ENCODE measurements at places on chromosomes 2 and 18.

DNA sequence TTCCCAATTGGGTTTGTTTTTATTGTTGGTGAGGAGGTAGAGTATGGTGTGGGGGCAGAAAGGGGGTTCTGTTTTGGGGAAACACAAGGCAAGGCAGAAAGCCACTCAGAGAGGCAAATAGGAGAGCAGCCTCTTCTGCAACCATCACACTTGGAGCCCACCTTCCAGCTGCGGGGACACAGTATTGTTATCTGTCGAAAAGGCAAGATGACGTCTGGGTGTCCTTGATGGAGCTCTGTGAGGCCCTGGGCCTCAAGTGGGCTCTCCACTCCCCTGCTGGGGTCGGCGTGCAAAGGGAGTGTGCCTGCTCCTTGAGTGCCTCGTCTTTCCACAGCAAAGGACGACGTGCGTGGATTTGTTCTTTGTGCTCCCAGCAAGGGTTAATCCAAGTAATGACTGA is 227.6 kb downstream of the ANAPC1 start:
- no peak for DNase-seq

DNA sequence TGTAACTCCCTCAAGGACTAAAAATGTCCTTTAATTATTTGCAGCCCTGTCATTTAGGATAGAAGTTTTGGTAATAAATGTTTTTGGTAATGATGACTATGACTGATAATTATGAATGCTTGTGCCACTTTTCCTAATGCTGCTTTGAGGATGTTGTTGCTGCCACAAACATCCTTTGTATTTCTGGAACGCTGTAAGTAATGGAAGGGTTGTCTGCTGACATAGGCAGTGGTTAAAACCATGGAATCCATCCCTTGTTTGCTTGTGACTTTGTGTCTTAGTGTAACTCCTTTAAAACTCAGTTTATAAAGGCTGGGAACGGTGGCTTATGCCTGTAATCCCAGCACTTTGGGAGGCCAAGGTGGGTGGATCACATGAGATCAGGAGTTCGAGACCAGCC is 19.8 kb upstream of the LPIN2 start:
- DNase-seq = no peak

DNA sequence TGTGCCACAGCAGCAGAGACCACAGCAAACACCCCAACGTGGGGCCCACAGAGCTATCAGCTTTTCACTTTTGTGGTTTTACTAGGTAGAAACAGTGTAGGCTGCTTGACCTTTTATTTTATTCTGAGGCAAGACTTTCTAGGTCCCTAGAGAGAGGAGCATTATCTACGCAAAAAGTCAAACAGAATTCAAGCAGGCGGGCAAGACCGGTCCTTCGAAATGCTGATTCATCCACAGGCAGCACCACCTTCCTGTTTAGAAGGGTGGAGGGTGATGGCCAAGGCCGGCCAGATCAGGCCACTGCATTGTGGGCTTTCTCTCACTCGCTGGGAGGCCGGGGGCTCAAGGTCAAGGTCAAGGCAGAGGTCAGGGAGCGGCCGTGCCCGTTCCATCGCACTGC is 573.0 kb downstream of the GALR1 start:
- no peak for DNase-seq

- DNase-seq = no peak
Measured at GRCh38 chr2:37776487-37776886, 105.0 kb upstream of the CDC42EP3 start.

DNA sequence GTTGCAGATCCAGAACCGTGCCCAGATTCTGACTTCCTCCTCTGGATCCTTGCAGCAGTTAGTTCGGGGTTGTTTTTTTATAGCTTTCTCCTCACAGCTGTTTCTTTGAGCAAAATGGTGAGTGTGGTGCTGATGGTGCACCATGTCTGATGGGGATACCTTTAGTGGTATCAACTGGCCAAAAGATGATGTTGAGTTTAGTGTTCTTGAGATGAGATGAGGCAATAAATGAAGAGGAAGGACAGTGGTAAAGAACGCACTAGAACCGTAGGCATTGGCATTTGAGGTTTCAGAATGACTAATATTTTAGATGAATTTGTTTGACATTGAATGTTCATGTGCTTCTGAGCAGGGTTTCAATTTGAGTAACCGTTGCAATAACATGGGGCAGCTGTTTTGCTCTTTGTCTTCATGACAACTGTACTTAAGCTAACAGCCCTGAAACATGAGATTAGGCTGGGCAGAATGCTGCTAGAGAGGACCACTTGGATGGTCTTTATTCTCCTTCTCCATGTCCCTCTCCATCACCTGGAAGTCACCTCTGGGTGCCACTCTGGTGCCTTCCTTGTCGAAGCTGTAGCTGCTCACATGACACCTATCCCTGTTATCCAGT is 3.9 kb downstream of the CTLA4 start:
- no peak for DNase-seq

DNA sequence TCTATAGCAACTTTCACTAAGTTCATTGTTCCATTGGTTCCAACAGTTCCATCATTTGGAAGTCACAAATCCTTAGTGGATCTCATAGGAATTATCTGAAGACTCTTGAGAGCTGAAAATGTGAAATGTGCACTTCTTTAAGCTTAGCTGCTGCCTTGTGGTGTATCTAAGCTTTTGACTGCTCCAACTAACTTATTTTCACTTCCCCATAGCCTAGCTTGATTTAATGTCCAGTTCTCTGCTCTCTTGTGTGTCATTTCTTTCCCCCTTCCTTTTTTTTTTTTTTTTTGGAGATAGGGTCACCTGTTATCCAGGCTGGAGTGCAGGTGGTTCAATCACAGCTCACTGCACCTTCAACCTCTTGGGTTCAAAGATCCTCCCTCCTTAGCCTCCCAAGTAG is 34.9 kb upstream of the CD302 start:
- DNase-seq = no peak

- DNase-seq = no peak
Measured at GRCh38 chr2:42878581-42878980, 86.2 kb upstream of the HAAO start.

DNA sequence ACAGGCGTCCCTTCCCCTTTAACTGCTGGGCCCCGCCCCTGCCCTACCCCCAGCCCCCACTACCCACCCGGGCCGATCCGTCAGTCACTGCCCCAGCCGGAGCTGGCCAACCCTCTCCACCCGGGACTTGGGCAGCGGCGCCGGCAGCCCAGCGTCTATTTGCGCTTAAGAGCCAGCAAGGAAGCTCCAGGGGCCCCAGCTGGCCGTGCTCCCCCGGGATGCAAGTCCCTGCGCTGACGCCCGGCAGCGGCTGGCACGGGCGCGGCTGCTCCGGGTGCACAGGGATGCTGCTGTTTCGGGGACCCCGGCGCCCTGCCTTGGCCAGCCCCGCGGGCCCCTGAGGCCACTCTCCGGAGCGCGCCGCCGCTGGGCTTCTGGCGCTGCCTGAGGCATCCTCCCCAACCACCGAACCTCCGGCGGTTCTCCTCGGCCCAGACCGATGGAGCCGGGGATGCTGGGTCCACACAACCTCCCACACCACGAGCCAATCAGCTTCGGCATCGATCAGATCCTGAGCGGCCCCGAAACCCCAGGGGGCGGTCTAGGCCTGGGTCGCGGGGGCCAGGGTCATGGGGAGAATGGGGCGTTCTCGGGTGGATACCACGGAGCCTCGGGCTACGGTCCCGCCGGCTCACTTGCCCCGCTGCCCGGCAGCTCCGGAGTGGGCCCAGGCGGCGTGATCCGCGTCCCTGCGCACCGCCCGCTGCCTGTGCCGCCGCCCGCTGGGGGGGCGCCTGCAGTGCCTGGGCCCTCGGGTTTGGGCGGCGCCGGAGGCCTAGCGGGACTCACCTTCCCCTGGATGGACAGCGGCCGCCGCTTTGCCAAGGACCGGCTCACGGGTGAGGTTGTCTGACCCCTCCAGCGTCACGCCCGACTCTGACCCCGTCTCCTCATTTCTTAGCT is at the start of gene TLX2:
Gene TLX2 (plus strand): TSS at position 83 of the 903 bp plus-strand sequence. CDS start 357 bp downstream, at position 440.
- no peak for DNase-seq

- DNase-seq = no peak
Measured at GRCh38 chr18:2240311-2240705, 331.0 kb downstream of the METTL4 start.

GRCh38 chr2:14720319-14720718 is 87.8 kb downstream of the LRATD1 start:
- no peak for DNase-seq

GRCh38 chr2:70440621-70441020 is 113.0 kb downstream of the TGFA start:
- DNase-seq = no peak

GRCh38 chr2:186959486-186959885 is 110.5 kb upstream of the ZSWIM2 start:
- DNase-seq = no peak

DNA sequence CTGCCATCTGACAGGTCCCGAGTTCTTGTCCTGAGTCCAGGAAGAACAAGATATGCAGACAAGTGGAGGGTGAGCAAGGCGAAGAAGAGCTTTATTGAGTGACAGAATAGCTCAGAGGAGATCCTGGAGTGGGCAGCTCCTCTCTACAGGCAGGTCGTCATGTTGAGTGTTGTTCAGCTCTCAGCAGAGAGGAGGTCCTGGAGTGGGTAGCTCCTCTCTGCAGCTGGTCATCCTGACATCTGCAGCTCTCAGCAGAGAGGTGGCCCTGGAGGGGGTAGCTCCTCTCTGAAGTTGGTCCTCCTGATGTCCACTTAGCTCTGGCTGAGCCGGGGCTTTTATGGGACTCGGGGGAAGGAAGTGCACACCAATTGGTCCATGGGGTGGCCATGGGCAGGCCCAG is 90.4 kb downstream of the ATAD2B start:
- DNase-seq = no peak

GRCh38 chr2:40394031-40394430 is 57.9 kb downstream of the SLC8A1 start:
- DNase-seq = no peak

DNA sequence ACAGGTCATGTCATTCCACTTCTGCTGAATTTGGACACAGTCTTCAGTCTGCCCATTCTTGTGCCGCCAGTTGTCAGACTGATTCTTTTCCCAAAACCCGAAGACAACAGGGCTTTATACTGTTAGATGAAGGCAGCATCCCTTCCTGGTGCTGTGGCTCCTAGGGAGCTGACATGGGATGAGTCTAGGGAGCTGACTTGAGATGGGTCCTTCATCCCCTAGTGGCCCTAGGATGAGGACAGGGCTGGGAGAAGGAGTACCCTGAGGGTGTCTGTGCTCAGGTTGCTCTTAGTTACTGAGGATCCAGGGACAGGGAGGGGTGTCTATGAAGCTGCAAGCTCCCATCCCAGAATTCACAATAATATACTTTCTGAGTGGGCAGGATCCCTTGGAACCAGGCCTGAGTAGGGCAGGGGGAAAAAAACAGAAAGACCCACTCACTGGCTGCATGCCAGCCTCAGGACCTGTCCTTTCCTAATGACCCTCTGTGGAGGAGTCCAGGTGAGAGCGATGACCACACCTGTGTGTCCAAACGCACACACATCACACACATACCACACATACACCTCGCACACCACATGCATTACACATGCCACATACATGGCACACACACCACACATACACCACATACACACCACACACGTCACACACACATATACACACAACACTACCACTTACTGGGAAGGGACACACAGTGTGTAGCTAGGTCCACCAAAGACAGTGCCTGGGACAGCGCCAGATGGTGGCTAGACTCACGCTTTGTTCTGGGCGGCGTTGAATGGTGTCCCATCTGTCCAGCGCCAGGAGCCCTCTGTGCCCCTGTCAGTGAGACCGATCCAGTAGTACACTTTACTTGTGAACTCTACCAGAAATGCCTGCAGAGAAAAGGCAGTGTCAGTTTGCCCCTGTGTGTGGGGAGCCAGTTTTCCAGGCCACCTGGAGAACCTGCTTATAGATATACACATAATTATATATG is 11.1 kb downstream of the CLEC4F start:
- DNase-seq = no peak

DNA sequence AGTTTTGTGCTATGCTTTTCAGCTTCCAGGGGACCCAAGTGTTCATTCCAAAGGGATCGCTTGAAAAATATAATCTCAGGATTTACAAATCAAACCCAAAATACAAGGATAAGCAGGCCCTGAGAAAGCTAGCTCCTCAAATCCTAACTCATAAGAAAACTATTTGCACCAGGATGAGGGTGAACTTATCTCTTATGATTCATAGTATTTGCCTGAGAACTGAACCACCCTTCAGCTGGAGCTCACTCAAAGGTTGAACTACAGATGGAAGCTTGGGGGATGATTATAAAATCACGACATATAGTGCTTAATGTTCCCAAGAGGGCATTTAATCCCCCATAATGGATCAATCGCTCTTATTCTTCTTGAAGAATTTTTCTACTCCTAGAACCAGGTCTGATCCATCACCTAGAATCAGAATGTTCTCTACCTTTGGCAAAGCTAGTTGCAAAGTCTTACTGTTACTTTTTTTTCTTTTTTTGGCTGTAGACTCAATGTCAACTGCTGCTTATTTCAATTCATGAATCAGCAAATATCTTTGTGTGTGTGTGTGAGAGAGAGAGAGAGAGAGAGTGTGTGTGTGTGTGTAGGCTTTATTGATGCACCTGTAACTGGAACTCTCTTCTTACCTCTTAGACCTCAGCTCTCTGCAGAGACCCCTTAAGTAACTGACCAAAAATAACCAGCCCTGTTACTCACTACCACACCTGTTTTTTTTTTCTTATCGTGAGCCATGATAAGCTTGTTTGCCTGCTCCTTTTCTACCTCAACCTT is 44.8 kb downstream of the ARL4C start:
- no peak for DNase-seq

- no peak for DNase-seq
Measured at GRCh38 chr2:8379128-8379527, 302.7 kb upstream of the ID2 start.

DNA sequence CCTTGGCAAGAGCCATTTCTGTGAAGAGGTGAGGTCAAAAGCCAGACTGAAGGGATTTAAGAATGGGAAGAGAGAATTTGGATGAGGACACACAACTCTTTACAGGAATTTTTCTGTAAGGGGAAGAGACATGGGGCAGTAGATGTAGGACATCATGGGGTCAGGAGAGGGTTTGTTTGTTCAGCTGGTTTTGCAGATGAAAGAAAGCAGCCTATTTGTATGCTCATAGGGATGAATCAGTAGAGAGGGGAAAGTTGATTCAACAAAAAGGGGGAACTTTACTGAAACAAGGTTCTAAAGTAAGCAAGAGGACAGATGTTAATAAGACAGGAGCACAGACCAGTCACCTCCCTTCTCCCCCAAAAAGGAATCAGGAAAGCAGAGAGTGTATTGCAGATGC is 11.2 kb downstream of the SCG2 start:
- DNase-seq = no peak

- DNase-seq = no peak
Measured at GRCh38 chr2:54148391-54148790, 33.0 kb downstream of the ACYP2 start.

DNA sequence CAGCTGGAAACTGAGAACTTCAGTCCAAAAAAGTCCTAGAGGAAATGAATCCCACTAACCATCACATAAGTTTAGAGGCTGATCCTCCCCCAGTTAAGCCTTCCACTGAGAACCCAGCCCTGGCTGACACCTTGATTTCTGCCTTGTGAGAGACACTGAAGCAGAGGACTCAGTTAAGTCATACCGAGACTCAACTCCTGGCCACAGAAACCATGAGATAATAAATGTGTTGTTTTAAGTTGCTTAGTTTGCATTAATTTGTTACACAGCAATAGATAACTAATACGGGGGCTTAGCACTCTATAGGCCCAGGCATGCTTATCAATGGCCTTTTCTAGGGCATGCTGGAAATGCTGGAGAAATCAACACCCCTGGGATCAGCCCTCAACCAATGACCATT is 3.4 kb upstream of the ADD2 start:
- DNase-seq = no peak

GRCh38 chr2:222127660-222128059 is 171.1 kb downstream of the PAX3 start:
- DNase-seq = no peak
